Stimulated activated CD4-positive, alpha-beta T cell treated with anti-CD3 and anti-CD28 coated beads, Interleukin-12 subunit alpha, Interleukin-12 subunit beta, amount 100 ng/mL, for 48 hours (primary cell): ENCODE measurements at places on chromosomes 16 and 17.

GRCh38 chr17:59161477-59161876, 5.9 kb downstream of the PRR11 start:
- no peak for DNase-seq

- no peak for DNase-seq
Measured at GRCh38 chr17:3695129-3695722, 729 bp downstream of the P2RX5 start.

DNA sequence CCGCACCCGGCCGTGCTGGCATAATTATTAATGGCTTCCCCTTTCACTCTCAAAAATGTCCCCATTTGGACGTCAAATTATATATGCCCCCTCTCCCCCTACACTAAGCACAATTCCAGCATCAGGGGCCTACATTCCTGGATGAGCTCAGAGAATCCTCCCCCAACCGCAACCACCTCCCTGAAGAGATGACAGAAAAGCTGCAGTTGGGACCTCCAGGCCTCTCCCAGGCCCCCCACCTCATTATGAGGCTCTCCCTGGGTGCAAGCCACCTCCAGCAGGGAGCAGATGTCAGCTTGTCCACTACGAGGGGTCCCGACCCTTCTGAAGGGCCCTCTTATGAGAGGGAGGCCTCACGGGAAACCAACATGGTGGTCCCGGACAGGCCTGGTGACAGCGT, 18.5 kb upstream of the NCBP3 start:
- no peak for DNase-seq

- DNase-seq: no peak
Measured at GRCh38 chr17:5864741-5865657, 205.2 kb upstream of the WSCD1 start.

GRCh38 chr16:20941636-20941926, 41.0 kb downstream of the LYRM1 start:
- no peak for DNase-seq

DNA sequence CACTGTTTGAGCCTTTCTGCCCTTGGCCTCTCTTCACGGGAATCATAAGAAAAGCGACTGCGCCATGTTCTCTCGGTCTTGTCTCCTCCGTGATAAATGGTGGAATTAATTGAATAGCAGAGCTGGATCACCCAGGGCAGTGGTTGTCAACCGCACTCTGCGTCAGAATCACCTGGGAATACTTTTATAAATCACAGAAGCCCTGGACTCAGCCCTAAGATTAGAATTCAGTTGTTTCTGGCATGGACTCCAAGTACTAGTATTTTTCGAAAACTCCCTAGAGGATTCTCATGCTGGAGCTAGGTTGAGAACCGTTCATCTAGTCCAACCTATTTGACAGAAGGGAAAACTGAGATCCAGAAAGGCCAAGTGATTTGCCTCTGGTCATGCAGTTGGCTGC, 64.1 kb downstream of the SPACA3 start:
- DNase-seq: no peak

DNA sequence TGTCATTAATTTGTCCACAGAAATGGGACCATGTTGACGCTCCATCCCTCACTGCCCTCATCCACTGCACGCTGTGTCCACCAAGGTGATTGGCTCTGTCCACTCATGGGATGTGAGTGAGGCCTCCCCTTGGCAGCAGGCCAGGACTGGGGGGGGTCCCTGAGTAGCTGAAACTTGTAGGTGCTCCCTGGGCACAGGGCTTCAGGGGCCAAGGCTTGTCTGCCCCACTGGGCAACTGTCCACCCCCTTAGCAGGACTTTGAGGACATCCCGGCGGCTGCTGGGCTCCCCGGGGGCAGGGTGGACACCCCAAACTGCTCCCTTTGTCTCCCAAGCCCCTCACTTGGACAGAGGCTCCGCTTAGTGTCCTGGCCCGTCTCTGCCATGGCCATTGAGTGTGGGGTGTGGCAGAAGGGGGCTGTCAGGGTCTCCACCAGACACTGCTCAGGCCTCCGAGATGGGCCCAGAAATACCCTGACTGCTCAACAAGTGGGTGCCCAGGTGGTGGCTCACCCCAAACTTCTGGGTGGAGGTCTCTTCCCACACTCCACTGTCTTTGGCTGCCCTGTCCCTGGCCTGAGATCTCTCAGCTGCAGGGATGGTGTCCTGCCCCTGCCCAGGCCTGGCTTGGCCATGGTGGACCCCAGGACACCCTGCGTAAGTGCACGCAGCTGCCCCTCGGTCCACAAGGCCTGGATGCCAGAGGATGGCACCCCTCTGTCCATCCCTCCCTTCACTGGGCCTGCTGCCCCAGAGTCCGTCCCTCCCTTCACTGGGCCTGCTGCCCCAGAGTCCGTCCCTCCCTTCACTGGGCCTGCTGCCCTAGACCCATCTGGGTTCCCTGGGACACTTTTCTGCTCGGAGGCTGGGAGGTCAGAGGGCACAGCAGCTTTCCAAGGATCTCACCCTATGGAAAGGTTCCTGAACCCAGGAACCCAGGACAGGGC, 2.9 kb upstream of the RAB40C start:
- no peak for DNase-seq

DNA sequence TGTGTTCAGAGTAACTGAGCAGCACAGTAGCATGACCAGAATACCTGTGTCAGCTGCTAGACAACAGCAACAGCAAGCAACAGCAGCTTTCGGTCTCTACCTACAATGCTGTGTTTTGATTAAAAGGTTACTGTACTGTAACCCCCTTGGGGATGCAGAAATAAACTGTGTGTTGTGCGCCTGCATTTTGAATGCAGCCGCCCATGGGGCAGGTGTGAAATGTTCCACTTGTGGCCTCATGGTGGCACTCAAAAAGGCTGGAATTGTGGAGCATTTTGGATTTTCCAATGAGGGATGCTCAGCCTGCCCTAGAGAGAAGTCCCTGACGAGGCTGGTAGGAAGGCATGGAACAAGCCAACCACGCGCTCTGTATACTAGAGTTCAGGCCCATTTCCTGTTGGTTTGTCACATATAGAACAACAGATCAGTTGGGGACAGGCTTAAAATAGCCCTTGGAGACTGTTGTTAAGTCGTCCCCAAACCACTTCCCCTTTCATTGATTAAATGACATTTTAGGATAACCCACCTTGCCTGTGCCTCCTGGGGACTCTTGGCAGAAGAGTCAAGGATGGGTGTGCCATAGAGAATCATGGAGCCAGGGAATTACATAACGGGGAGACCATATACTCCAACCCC, 27.1 kb downstream of the SCPEP1 start:
- no peak for DNase-seq

DNA sequence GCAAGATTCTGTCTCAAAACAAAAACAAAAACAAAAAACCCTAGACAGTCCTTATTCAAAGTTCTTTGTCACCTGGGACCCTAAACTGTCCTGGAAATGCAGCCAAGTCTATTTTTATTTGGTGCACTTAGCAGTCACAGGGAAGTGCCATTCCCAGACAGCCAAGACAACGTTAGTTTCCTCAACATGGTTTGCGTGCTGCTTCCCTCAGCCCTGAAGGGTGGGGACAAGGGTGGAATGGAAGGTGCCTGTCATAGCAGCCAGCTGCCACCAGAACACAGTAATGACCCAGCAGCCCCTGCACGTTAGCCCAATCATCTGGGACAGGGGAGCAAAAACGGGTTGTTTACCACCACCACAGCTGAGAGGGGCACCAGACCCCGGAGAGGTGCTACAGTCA, 16.9 kb downstream of the CREBBP start:
- DNase-seq: no peak

GRCh38 chr17:70492368-70492767, 323.0 kb downstream of the KCNJ2 start:
- DNase-seq: no peak

DNA sequence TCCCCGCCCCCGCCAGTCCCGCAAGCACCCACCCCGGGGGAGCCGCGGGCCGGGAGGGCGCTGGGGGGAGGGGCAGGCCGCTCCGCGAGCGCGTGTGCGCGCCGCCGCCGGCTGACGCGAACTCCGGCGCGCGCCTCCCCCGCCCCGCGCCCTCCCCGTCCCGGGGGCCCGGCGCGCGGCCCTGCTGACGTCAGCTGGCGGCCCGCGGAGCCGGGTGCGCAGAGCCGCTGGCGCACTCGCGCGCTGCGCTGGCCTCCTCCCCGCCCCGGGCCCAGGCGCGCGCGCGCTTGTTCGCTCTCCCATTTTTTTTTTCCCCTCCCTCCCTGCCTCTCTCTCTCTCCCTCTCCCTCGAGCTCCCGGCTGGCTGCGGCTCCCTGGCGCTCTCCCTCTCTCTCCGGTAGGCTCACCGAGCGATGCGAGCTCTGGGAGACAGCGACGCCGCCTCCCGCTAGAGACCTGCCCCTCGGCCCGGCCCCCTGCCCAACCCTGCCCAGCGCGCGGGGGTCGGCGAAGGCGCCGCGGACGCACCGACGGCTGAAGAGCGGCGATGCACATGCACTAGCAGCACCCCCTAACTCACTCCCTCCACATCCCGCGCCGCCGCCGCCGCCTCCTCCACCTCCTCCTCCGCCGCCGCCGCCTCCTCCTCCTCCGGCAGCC, at the start of gene GNAO1:
TSS of gene GNAO1 (plus strand) at position 334 of the 660 bp plus-strand sequence. CDS start 747 bp downstream, outside the sequence.
- DNase-seq: no peak

DNA sequence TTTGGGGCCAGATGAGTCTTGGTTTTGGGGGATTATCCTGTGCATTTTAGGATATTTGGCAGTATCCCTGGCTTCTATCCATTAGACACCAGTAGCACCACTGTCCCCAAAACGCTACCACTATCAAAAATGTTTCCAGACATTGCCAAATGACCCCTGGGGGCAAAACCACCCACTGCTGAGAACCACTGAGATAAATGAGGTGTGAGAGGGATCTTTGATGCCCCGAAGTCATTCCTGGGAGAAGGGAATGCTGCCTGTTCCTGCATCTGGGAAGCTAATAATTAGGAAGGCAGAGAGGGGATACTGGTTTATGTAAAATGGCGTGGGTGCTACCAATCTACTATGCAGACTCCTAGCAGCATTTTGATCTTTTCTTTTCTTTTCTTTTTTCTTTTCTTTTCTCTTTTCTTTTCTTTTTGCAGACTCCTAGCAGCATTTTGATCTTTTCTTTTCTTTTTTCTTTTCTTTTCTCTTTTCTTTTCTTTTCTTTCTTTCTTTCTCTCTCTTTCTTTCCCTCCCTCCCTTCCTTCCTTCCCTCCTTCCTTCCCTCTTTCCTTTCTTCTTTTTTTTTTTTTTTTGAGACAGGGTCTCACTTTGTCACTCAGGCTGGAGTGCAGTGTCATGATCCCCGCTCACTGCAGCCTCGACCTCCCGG, 8.8 kb upstream of the MT3 start:
- DNase-seq: no peak

- DNase-seq: no peak
Measured at GRCh38 chr17:17408236-17408794, 68.5 kb upstream of the MED9 start.

DNA sequence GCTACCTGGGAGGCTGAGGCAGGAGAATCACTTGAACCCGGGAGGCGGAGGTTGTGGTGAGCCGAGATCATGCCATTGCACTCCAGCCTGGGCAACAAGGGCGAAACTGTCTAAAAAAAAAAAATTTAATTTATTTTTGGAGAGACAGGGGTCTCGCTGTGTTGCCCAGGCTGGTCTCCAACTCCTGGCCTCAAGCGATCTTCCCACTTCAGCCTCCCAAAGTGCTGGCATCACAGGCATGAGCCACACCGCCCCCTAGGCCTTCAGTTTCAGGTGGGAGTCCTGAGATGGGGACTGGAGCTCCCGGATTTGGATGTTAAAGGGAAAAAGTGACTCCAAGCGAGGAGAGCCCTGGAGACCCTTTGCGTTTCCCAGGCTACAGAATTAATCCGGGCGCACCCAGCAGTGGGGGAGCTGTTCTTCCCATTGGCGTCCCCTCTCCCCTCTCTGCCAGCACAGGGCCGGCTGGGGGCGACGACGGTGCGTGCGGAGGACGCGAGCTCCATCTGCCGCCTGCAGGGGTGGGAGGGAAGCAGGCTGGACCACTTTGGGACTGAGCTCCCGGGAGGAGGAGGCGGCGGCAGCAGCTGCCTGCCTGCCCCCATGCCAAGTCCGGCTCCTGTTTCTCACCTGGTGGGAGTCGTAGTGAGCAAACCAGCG, 49.3 kb upstream of the USP7 start:
- DNase-seq: no peak

- DNase-seq: no peak
Measured at GRCh38 chr17:61619493-61619892, 28.5 kb upstream of the NACA2 start.

- DNase-seq: no peak
Measured at GRCh38 chr17:68598074-68598473, 3.1 kb downstream of the FAM20A start.

GRCh38 chr17:527247-527646, 174.6 kb upstream of the RPH3AL start:
- DNase-seq: no peak

DNA sequence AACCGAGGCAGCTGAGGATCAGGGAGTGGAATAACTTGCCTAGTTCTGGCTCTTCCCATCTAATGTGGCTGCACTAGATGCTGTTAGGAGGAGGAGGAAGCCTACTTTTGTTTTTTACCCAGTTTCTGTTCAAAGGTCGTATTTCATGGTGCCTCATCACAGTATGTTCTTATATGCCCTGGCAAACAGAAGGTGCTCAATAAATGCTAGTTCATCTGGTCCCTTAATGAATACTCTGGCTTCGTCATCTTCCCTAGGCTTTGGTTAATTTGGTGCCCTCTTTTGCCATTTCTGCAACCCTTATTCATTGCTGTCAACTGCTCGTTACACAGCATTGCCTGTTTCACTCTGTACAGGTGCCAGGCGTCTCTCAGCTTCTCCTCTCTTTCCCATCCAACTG, 151.7 kb downstream of the WWOX start:
- DNase-seq: no peak

DNA sequence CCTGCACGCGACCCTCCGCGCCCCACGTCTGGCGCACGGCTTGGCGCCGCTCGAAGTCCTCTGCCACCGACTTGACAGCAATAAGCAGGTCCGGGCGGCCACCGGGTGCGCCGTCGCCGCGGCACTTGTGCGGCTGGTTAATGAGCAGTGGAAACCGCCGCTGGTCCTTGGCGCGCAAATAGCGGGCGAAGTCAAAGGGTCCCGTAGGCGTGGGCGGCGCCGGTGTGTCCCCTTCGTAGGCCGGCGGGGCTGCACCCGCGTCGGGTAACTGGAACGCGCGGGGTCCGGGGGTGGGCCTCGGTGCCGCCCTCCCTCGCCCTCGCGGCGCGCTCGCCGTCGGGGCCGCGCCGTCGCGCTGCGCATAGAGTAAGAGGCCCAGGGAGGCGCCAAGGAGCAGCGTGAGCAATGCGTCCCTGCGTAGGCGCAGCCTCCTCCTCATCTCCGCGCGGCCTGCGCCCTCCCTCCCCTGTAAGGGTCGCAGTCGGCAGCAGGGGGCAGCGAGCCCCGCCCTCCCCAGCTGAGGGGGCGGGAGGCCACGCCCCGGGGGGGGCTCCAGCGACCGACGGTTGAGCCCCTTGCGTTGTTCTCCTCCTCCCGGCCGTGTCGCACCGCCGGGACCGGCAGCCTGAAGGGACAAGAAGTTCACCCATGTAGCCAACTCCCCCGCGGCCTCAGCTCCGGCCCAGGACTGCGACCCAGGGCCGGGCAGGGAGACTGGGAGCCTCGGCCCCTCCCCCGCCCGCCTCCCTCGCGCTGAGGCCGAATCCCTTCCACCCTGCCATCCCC, 558 bp downstream of the B3GNT9 start:
- no peak for DNase-seq

GRCh38 chr16:21964353-21964752, 11.2 kb downstream of the UQCRC2 start:
- DNase-seq: no peak
